ENCODE measurements at places on chromosomes 3 and 15. TPM values are rescaled to one million over a fixed set of nuclear protein-coding genes. Genes with fewer than 3 reads are reported as not detected.

CORO2B gene
- total RNA-seq = 1.4 TPM

NLGN1 gene
- 106 TPM for total RNA-seq

ARL6IP5 gene
- 90.7 TPM for total RNA-seq

ACTRT3 gene
- 3.8 TPM for total RNA-seq

CEP19 gene
- total RNA-seq = 4.3 TPM

CYP19A1 gene
- total RNA-seq = 0.34 TPM

LMCD1 gene
- 16.0 TPM for total RNA-seq

CEP97 gene
- 37.6 TPM for total RNA-seq

STRA6 gene
- not detected for total RNA-seq

IQCF5 gene
- not detected for total RNA-seq

VPS13C gene
- 62.6 TPM for total RNA-seq

ACKR2 gene
- 0.93 TPM for total RNA-seq

TUSC7 gene
- total RNA-seq = not detected

RPP25 gene
- 67.3 TPM for total RNA-seq

LDHAL6B gene
- total RNA-seq = not detected

LRRK1 gene
- total RNA-seq = 11.6 TPM

ANKUB1 gene
- total RNA-seq = not detected

PARP15 gene
- total RNA-seq = 2.2 TPM

GPR149 gene
- not detected for total RNA-seq

RASGRF1 gene
- total RNA-seq = 1.7 TPM

APOD gene
- 286 TPM for total RNA-seq

EXOG gene
- total RNA-seq = 17.6 TPM

MUC20 gene
- 1.3 TPM for total RNA-seq

POPDC2 gene
- 0.31 TPM for total RNA-seq

TMCO5A gene
- total RNA-seq = not detected

CXCR6 gene
- not detected for total RNA-seq

SNTN gene
- not detected for total RNA-seq

PROS1 gene
- 70.2 TPM for total RNA-seq

GPR171 gene
- total RNA-seq = 0.15 TPM

GOLGA6D gene
- total RNA-seq = under 0.01 TPM

DLL4 gene
- total RNA-seq = 0.33 TPM

Measured in melanocyte of skin (primary cell).